Small intestine (tissue), 16 donors: ENCODE measurements at places on chromosomes 16 and 17. TPM values are rescaled to one million over a fixed set of nuclear protein-coding genes. Genes with fewer than 3 reads are reported as not detected.

PPY gene
- polyA plus RNA-seq = 5.5 TPM

- H3K27ac ChIP-seq = no peak overlapping the region
- H3K4me3 ChIP-seq = no peak overlapping the region
- no peaks in the 10 kb centered on the region for H3K27me3 ChIP-seq
- H3K36me3 ChIP-seq = no peaks in the 10 kb centered on the region
Observed at GRCh38 chr16:4160658-4161430, 44.6 kb upstream of the ADCY9 start.

GRCh38 chr16:85375282-85375681, 237.8 kb upstream of the GSE1 start:
- no peaks in the 10 kb centered on the region for H3K27me3 ChIP-seq
- H3K4me1 ChIP-seq = peaks cover 8% of the 10 kb centered on the region
- DNase-seq = no peak

GRCh38 chr17:20155258-20156195, 146.4 kb downstream of the SPECC1 start:
- H3K27ac ChIP-seq = peak overlapping the region; percentile 91
- DNase-seq = peak; percentile 99
- no peaks in the 10 kb centered on the region for H3K36me3 ChIP-seq
- peaks cover 4% of the 10 kb centered on the region for H3K27me3 ChIP-seq

- H3K4me1 ChIP-seq = peaks cover 3% of the 10 kb centered on the region
- H3K4me3 ChIP-seq = no peak overlapping the region
- no peak overlapping the region for H3K27ac ChIP-seq
- DNase-seq = peak; percentile 60
Observed at GRCh38 chr17:43579566-43580140, 33.5 kb upstream of the ETV4 start.

P2RX1 gene
- 3.2 TPM for polyA plus RNA-seq

- H3K36me3 ChIP-seq = no peaks in the 10 kb centered on the region
- no peak overlapping the region for H3K27ac ChIP-seq
- H3K4me3 ChIP-seq = no peak overlapping the region
- no peaks in the 10 kb centered on the region for H3K4me1 ChIP-seq
- no peaks in the 10 kb centered on the region for H3K27me3 ChIP-seq
Observed at GRCh38 chr17:68100000-68100641, 64.6 kb downstream of the KPNA2 start.

PRMT7 gene
- 26.7 TPM for polyA plus RNA-seq

- peaks cover 48% of the 10 kb centered on the region for H3K4me1 ChIP-seq
- H3K36me3 ChIP-seq = no peaks in the 10 kb centered on the region
- DNase-seq = peak; percentile 96
- peak overlapping the region; percentile 17 for H3K4me3 ChIP-seq
- peak overlapping the region; percentile 24 for H3K27ac ChIP-seq
Observed at GRCh38 chr17:64773836-64774761, 112.0 kb upstream of the SMURF2 start.

DNA sequence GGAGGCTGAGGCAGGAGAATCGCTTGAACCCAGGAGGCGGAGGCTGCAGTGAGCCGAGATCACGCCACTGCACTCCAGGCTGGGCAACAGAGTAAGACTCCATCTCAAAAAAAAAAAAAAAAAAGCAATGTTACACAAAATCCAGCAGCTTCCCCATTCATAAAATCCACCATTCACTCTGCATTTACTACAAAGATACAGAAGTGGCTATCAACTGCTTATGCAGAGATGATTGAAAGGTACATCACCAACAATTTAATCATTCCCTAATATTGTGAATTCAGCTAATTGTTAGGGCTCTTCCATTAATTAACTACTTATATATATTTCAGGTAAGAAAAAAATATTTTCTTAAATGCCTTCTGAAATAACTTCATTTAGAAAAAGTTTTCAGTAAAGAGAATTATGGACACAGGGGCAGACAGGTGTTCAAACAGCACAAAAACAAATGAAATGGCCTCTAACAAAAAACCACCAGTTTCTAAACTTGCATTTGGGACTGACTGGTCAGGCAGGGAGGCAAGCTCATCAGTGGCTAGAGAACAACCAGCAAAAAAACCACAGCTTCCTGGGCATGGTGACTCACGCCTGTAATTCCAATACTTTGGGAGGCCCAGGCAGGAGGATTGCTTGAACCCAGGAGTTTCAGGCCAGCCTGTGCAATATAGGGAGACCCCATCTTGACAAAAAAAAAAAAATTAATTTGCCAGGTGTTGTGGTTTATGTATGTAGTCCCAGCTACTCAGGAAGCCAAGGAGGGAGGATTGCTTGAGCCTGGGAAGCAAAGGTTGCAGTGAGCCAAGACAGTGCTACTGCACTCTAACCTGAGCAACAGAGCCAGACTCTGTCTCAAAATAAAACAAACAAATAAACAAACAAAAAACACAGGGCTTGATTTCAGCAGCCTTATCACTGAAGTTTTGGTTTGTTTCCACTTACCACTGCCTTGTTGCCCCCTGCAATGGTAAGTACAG, 26.3 kb downstream of the ERN1 start:
- no peaks in the 10 kb centered on the region for H3K27me3 ChIP-seq
- no peaks in the 10 kb centered on the region for H3K36me3 ChIP-seq
- no peak for DNase-seq
- H3K27ac ChIP-seq = no peak overlapping the region
- peaks cover 7% of the 10 kb centered on the region for H3K4me1 ChIP-seq

DNA sequence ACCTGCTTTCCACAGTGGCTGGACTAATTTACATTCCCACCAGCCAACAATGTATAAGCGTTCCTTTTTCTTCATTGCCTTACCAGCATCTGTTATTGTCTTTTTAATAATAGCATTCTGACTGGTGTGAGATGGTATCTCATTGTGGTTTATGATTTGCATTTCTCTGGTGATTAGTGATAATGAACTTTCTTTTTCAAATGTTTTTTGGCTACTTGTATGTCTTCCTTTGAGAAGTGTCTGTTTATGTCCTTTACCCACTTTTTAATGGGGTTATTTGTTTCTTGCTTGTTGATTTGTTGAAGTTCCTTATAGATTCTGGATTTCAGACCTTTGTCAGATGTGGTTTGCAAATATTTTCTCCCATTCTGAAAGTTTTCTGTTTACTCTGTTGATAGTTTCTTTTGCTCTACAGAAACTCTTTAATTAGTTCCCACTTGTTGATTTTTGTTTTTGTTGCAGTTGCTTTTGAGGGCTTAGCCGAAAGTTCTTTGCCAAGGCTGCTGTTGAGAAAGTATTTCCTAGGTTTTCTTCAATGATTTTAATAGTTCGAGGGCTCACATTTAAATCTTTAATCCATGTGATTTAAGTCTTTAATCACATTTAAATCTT, 26.8 kb downstream of the ITGAM start:
- H3K27me3 ChIP-seq = peaks cover 2% of the 10 kb centered on the region
- no peaks in the 10 kb centered on the region for H3K36me3 ChIP-seq
- DNase-seq = no peak
- no peak overlapping the region for H3K4me3 ChIP-seq
- H3K4me1 ChIP-seq = no peaks in the 10 kb centered on the region

KRT13 gene
- polyA plus RNA-seq = 37.6 TPM
